ENCODE measurements at places on chromosomes 11 and 22.

- no peak for DNase-seq
Measured at GRCh38 chr11:1926156-1927025, 6.9 kb downstream of the TNNT3 start.

DNA sequence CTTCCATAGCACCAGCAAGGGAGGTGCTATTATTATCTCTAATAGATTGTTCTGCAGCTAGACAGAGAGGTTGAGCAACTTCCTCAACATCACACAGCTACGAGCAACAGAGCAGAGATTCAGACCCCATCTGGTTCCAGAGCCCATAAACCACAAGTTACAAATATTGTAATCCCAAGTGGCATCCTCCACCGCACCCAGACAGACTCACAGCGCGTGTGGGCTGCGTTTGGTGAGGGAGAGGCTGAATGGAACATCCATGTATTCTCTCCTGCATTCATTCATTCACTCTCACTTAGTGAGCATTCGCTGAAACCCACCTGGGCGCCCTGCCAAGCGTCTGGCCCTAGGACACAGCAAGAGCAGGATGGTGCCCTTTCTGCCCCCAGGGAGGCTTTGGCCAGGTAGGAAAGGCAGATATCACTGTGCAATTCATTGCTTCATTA lies 33.5 kb downstream of the LIF start:
- no peak for DNase-seq

DNA sequence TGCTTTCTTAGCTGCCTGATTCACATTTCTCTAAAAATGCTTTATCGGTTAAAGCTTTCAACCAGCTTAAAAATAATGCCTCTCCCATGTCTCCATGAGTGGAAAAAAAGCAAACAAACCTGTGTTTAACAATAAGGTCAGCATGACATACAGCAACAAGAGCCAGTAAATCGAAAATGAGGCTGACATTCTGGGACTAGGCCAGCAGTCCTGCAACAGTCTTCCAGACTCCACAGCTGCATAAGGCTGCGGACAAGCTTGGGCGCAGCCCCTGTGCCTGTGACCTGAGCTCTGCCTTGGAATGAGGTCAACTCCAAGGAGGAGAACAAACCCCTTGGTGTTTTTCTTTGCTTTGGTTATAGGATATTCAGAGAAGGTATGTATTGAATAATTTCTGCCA lies 95.5 kb downstream of the PGR start:
- DNase-seq = no peak

GRCh38 chr11:86067009-86067850 lies 1.7 kb downstream of the PICALM start:
- no peak for DNase-seq

- no peak for DNase-seq
Measured at GRCh38 chr11:21465203-21465602, 727.7 kb upstream of the ANO5 start.

- DNase-seq = no peak
Measured at GRCh38 chr11:81570669-81571068, 1163.0 kb downstream of the FAM181B start.

- DNase-seq = peak; percentile 66
Measured at GRCh38 chr11:85809863-85810262, 1.1 kb downstream of the SYTL2 start.

- DNase-seq = peak; percentile 84
Measured at GRCh38 chr11:61887839-61888494, 3.4 kb downstream of the FADS3 start.

- no peak for DNase-seq
Measured at GRCh38 chr11:119664063-119664572, 64.9 kb downstream of the NECTIN1 start.

DNA sequence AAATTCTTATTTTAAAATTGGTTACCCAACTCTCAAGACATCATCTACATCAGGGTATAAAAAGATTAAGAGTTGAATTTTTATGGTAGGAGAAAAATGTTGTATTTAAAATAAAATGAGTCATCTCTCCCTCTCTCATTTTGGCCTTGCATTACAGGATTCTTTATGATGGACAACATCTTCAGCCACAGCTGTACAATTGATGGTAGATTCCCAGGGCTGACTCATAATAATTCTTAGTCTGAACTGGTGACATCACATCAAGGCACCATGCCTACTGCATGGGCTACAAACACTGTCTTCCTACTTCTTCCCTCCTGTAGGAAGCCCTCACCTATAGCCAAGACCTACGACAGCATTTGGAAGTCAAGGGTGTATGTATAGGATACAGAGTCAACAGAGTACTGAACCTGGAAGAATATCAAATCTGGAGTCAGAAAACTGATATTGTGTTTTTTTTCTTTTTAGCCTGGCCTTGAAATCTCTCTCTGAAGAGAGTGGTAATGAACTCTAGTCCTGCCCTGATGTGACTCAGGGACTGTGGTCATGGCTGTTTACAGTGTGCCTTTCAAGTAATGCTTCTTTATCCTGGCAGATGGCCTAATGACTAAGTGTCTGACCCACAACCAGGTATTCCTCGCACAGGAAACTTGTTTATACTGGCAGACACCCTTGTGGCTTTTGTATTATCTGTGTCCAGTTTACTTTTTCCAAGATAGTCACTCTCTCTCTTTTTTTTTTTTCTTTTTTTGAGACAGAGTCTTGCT lies 32.5 kb downstream of the MRGPRX2 start:
- no peak for DNase-seq

GRCh38 chr11:66950112-66950535 lies 8.1 kb downstream of the PC start:
- DNase-seq = peak; percentile 70
